Stimulated activated CD8-positive, alpha-beta memory T cell treated with anti-CD3 and anti-CD28 coated beads, Interleukin-4, amount 100 ng/mL, for 4 hours (primary cell): ENCODE measurements at places on chromosomes 3 and 15.

- no peak for DNase-seq
Measured at GRCh38 chr3:71490692-71491091, 92.8 kb downstream of the FOXP1 start.

DNA sequence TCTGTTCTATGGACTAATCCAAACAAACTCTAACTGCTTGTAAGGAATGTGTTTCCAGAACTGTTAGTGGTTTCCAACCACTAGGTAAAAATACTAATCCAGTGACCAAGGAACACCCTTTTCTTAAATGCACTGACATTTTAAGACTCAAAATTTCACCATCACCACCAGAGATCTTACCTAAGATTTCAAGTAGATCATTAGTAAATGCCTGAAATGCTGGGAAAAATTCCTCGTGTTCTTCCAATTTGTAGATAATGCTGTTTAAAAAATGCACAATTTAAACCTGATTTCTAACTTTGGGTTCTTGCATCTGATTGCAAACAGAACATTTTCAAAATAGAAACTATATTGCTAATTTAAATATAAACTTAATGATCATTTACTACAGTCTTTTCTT is 63.4 kb downstream of the ESYT3 start:
- no peak for DNase-seq

DNA sequence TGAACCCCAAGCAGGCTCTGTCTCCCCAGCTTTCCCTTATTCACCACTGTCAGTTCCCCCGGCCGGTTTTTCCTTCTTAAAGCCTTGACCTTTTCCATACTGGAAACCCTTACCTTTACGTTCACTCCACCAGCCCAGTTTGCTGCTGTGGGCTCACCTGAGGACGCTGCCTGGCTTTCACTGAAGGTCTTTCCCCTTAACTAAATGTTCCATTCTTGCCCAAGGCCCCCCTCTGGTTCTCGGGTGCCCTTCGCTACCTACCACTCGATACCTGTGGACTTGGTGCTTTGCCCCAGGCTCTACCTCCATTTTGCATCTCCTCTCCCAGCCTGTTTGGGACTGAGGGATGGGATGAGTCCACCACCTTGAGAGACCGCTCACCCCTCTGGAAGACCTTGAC is 851 bp downstream of the AP2M1 start:
- DNase-seq, result no peak

DNA sequence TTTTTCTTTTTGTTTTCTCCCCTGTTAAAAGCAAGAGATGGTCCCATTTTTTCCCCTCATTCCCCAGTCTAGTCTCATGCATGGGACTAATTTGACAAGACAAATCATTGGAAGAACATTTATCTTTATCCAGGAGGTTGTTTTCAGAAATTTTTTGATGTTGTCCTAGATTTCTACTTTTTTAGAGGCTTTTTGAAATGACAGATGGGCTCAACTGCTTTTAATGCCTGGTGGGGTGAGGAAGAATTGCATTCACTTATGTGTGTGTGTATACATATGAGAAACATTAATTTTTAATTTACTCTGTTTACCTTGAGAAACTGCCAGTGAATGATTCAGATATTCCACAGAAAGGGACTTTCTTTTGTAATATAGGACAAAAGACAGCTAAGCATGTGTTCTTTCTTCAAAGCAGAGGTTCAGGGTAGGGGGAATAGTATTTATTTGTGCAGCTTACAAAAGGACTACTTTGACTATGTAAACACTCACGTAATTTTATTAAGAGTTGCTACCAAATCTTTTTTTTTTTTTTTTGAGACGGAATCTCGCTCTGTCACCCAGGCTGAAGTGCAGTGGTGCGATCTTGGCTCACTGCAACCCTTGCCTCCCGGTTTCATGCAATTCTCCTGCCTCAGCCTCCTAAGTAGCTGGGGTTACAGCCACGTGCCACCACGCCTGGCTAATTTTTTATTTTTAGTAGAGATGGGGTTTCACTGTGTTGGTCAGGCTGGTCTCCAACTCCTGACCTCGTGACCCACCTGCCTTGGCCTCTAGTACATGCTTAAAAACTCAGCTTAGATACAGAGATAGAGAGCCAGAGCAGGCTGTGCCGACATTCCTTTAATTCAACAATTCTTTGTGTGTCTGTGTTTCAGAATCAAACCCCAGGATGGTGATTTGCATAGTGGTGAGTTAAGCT is 130.1 kb upstream of the RARB start:
- DNase-seq, result no peak

GRCh38 chr3:133329626-133330025 is 70.2 kb upstream of the BFSP2 start:
- DNase-seq, result no peak

GRCh38 chr3:177295116-177295515 is 97.8 kb upstream of the TBL1XR1 start:
- no peak for DNase-seq

DNA sequence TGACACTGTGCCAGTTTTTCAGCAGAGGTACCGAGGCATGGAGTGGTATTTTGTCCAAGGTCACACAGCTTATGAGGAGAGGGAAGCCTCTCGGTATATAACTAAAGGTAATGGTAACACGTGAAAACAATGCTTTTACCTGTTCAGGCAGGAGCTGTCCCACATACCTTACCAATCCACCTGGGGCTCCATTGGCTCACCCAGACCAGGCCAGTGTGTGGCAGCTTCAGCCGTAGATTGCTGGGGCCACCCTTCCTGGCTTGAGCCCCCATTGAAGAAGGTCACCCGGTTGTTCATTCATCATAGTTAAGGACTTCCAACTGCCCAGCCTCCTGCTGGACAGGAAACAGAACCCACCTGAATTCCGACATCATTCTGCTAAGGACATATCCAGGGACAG is 9.2 kb upstream of the RPP14 start:
- DNase-seq, result no peak

- no peak for DNase-seq
Measured at GRCh38 chr3:128170866-128171516, 17.7 kb downstream of the EEFSEC start.

DNA sequence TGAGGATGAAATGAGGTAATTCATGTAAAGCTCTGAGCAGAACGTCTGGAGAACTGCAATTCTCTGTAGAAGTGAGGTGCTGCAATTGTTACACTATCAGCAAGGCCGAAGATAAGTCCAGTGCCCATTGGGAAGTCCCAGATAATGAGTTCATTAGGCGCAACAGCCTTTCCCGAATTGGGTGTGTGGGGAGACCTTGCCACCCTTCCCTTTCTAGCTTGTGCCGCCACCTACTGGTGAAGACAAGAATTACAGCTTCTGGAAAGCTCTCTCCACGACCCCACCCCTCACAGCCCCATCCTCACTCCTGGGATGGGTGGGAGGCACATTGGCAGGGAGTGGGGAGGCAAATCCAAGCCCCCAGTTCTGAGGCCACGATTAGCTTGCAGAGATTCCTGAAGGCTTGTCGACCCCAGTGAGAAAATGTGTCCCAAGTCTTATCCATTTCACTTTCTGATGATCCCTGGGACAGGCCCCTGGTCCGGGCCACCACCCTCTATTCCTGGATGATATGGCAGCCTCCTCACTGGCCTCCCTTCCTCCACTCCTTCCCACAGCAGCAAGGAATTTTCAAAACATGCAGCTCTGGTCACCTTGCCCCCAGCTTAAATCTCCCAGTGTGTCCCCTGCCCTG is 36.4 kb downstream of the FAM3D start:
- peak; percentile 18 for DNase-seq

DNA sequence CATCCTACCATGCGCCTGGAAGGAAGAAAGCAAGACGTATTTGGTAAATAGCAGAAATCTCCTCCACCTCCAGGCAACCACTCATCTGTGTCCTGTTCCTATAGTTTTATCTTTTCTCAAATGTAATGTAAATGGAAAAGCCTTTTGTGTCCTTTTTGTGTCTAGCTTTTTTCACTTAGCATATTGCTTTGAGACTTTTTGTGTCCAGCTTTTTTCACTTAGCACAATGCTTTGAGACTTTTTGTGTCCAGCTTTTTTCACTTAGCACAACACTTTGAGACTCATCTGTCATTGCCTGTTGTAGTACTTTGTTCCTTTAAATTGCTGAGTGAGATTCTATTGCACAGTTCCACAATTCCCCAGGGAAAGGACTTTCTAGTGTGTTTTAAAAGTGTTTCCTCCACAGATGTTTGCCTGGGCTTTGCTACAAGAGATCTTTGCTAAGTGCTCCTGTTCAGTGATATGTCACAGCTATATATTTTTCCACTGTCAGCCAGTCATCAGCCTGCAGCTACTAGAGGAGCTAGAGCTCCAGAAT is 27.9 kb upstream of the MUC13 start:
- no peak for DNase-seq

GRCh38 chr3:58272891-58273290 is 33.2 kb upstream of the RPP14 start:
- DNase-seq, result no peak

GRCh38 chr15:65991721-65992483 is 122.6 kb downstream of the RAB11A start:
- DNase-seq, result no peak

DNA sequence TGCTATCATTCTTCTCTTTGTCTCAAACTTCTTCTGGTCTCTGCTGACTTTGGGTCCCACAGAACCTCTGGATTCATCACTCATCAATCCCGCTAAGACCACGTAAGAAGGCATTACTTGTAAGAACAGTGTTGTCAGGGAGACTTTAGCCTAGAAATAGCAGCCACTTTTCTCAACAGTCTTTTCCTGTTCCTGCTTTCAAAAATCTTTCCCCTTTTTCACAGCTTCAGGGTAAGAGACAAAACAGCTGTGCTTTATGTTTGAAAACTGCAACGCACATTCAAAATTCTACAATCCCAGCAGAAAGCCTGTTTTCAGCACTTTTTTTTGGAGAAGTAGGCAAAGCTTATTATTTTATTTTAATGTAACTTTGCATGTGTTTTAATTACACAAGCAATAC is 42.0 kb upstream of the FAM98B start:
- no peak for DNase-seq

DNA sequence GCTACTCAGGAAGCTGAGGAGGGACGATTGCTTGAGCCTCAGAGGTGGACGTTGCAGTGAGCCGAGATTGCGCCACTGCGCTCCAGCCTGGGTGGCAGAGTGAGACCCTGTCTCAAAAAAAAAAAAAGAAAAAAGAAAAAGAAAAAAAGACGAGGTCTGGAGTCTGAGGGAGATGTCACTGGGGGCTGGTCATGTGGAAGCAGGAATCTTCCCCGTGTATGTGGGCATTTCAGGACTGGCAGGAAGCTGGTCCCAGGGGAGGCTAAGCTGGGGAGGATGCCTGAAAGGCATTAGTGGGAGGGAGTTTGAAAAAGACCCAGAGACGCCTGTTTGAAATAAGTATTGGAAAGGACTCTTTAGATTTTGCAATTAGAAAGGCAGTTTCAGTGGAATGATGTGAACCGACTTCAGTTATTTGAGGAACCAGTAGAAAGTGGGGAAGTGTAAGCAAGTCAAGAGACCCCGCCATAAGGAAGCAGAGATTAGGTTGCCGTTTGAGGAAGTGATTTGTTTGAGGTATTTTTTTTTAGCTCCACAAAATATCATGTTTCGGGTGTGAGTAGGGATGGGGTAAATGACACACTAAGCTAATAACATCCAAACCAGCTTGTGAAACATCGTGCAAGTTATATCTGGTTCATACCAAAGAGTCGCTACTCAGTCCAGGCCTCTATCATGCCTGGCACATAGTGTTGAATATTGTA is 55.5 kb downstream of the ST6GAL1 start:
- DNase-seq, result no peak

DNA sequence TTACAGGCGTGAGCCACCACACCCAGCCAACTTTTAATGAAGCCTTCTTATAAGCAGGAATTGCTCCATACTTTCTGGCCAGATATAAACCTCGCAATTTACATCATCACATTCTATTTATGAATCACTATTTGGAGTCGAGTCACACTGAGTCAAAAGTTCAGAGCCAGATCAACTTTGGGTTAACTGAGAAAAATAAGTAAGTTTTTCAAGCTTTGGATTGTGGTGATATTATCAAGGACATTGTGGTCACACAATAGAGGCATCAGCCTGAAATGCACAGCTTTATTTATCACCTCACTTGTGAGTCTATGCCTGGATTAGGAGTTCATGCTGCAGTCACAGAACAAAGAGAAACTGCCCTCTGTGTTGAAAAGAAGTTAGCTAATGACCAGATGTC is 1163.5 kb downstream of the ROBO1 start:
- DNase-seq, result no peak

- DNase-seq, result no peak
Measured at GRCh38 chr15:59819092-59819491, 130.0 kb upstream of the BNIP2 start.

- peak; percentile 71 for DNase-seq
Measured at GRCh38 chr3:122564155-122564912, at the start of the genes DTX3L and PARP9. Gene DTX3L (plus strand): TSS chr3:122564338. CDS start chr3:122564427, 89 bp downstream. Gene PARP9 (minus strand): TSS chr3:122564300. CDS start chr3:122559620, 4,680 bp downstream.

GRCh38 chr15:27730868-27731267 is 368.2 kb downstream of the OCA2 start:
- DNase-seq, result no peak

GRCh38 chr3:143090976-143091837 is 28.4 kb upstream of the CHST2 start:
- DNase-seq, result no peak

DNA sequence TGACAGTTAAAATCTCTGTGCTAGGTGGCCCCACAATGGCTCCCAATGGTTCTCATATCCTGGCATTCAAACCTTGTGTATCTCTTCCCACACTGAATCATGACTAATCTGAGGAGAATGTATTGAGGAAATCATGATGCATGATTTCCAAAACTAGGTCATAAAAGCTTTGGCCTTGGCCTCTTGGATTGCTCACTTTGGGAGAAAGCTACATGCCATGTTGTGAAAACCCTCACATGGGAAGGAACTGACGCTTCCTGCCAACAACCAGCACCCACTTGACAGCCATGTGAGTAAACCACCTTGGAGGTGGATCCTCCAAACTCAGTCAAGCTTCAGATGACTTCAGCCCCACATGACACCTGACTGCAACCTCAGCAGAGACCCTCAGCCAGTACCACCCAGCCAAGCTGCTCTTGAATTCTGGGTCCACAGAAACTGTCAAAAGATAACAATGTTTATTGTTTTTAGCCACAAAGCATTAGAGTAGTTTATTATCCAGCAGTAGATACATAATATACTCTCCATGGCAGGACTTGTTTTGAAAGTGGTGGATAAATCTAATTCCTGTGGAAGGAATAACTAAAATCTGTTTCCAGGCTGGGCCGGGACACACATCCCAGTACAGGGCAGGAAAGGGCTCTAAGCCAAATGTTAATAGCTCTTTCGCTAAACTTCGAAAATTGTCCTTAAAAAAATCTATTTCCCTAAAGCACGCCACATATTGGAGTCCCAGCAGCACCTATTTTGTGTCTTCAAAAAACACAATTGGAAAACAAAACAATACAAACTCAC is 1.0 kb upstream of the ZNF620 start:
- DNase-seq, result no peak

- DNase-seq, result no peak
Measured at GRCh38 chr3:126956866-126957650, 25.9 kb upstream of the PLXNA1 start.
